ENCODE measurements at places on chromosomes 7 and 10.

- no peak for DNase-seq
These were observed 230.7 kb downstream of the KCNMA1 start for GRCh38 chr10:77406764-77407430.

- DNase-seq: no peak
These were observed 96.4 kb downstream of the CTNNA3 start for GRCh38 chr10:67599597-67599996.

DNA sequence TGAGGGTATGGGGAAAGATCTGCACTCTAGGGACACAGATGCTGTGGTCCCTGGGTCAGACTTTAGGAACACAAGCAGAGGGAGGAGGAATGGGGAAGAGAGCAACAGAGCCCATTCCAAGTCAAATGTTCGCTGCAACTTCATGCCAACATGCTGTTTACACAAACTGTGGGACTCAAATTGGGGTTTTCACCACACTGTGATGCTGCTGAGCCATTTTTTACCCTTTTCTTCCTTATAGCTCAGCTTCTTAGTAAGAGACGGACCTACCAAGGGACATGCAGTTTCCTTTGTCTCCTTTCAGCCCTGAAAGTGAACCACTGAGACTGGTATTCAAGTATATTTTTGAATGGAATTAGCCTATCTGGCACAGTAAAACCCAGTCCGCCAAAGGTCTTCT is 64.3 kb upstream of the AGK start:
- DNase-seq: no peak

DNA sequence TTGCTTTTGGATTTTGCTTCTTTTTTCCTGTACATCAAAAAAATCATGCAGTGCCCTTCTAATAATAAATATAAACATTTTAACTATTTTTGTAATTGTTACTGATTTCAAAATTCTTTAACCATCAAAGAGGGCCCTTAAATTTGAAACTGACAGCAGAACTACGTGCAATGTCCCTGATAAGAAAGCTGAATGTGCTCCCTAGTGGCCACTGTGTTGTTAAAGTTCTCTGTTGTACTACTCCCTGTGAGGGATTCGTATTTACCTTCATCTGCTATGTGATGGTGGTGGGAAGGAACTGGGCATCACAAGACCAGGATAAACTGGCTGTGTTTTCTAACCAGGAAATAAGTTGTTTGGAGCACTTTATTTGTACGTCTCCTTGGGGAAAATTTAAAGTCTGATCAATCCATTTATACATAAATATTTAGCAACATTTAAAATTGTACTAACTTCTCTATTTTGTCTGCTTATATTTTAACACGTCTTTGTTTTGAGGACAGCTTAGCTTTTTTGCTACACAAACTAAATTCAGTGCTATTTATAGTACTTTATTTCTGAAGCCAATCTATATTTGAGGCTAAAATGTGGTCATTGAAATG is 322.4 kb downstream of the HGF start:
- no peak for DNase-seq

DNA sequence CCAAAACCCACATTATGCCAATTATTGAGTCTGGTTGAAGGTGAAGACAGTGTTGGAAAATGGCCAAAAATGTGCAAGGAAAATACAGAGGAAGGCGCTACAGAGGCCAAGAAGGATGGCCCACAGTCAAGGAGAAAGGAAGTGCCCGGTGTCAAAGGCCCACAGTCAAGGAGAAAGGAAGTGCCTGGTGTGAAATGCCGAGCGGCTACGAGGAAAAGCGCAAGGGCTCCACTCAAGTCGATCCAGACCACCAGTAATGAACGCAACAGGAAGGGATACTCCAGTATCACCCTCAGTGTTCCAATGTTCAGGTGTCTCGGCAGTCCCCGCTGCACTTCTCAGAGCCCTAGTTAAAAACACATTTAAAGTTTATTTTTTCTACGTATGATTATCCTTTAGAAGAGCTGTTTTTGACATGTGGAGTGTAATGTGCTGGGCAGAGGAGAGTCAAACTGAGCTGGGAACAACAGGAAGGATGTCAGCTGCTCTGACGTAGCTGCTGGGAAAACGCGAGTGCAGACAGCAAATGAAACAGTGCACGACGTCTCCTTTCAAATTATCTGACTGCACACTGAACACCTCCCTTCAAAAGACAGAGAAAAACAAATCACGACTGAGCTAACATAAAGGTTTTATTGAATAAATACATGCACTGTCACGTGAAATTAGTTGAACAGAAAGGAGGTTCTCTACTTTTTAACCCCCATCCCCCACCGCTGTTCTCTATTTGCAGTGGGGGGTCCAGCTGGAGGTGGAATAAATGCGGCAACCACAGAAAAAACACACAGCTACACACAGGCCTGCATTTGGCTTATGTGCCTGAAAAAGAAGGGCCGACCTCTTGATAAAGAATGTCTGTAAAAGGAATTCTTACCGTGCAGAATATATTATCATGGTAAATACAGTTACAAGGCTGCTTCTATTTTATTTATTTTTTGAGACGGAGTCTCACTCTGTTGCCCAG is 26.1 kb upstream of the NCAPG2 start:
- DNase-seq: no peak

DNA sequence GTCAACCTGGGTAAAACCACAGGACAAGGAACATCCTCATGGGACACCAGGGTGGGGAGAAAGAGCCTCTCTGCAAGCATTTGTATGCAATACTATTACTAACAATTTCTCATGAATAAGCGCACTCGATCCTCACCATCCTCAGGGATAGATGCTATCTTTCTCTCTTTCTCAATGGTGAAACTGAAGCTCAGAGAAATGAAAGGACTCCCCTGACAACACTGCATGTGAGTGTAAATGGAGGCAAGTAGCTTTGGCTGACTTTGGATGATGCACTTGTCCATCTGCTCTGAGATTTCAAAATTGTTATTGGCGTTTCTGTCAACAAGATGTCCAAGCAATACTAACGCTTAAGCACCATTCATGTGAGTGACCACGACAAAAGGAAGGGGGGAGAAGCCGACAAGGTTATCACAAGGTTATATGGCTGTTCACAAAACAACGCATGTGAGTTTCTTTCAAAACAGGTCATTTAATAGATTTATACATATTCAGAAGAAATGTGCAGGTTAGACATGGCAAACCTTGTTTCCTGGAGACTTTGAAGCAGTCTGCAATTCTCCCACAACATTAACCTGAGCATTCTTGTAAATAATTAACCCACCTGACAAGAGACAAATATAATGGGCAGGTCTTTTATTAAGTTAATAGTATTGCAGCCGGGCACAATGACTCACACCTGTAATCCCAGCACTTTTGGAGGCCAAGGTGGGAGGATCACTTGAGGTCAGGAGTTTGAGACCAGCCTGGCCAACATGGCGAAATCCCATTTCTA is 54.0 kb downstream of the IFIT5 start:
- no peak for DNase-seq

DNA sequence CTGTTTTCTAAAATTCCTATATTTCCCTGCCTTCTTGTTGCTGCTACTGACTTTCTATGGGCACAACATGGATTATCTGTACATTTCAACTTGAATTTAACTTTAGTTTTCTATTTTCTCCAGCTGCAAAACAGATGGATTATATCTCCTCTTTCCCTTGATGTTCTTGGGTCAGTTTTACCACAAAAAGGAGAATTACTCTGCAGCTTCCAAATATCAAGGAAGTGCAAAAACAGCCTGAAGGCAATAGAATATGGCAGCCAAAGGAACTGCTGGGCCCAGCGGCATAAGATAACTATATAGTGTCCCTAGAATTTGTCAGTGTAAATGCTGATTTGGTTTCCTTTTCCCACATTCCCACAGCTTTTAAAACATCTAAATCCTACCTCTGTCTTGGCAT is 29.1 kb downstream of the CPED1 start:
- no peak for DNase-seq

GRCh38 chr7:41925946-41926345 is 223.1 kb upstream of the INHBA start:
- DNase-seq: no peak

- DNase-seq: no peak
These were observed 15.1 kb downstream of the FAM53B start for GRCh38 chr10:124728830-124729661.

DNA sequence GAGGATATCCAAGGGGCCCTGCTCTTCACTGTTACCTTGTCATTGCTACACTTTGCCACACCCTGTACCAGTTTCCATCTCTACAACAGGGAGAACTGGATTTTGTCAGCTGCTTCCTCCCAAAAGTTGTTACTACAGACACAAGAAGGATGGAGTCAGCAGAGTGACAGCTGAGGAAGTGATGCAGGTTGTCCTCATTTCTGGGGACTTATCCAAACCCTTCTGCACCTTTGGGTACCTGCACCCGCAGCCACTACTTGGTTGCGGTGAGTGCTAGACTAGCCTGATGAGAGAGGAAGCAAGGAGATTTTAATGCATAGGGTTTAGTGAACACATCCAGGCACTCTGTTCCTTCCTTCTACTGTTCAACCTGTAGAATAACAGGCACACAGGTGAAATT is 281.0 kb downstream of the RPS24 start:
- no peak for DNase-seq

DNA sequence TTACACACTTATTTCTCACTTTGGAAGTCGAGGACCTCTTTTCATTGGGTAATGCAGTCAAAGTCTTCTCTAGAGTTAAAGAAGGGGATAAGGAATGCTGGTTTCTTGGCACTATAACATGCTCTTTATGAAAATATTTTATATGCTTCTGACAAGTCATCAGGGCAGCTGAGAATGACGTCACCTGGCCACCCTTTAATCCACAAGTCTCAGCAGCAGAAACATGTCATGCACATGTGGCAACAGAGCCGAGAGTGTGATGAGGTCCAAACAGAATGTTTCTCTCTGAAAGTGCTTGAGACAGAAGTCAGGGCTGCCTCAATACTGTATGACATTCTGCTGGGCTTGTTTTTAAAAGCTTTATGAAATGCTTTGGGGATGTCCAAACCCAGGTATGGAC is 63.5 kb upstream of the C10orf90 start:
- DNase-seq: no peak

GRCh38 chr7:104264285-104264684 is 56.5 kb upstream of the ORC5 start:
- no peak for DNase-seq

DNA sequence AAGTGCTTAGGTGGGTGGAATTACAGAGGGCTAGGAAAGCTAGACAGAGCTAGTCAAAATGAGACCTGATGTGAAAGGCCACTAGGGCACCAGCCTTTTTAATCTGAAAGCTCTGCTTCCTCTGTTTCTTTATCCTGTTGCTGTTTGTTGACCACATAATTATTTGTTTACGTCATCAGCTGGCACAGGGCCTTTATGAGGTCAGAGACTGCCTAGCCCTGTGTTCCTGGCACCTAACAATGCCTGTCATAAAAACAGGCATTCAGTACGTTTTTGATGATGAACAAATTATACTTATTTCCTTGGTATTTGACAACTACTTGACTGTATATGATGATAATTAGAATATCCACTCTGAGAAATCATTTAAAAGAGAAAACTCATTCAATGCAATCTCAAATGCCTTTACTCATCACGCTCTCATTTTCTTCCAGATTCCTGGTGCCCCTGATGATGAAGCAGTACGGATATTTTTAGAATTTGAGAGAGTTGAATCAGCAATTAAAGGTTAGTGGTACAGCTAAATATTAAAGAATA is 26.0 kb downstream of the RBM17 start:
- no peak for DNase-seq

- DNase-seq: no peak
These were observed 66.5 kb downstream of the ANLN start for GRCh38 chr7:36456138-36456537.

GRCh38 chr10:48287417-48288391 is 13.2 kb upstream of the FRMPD2 start:
- no peak for DNase-seq

DNA sequence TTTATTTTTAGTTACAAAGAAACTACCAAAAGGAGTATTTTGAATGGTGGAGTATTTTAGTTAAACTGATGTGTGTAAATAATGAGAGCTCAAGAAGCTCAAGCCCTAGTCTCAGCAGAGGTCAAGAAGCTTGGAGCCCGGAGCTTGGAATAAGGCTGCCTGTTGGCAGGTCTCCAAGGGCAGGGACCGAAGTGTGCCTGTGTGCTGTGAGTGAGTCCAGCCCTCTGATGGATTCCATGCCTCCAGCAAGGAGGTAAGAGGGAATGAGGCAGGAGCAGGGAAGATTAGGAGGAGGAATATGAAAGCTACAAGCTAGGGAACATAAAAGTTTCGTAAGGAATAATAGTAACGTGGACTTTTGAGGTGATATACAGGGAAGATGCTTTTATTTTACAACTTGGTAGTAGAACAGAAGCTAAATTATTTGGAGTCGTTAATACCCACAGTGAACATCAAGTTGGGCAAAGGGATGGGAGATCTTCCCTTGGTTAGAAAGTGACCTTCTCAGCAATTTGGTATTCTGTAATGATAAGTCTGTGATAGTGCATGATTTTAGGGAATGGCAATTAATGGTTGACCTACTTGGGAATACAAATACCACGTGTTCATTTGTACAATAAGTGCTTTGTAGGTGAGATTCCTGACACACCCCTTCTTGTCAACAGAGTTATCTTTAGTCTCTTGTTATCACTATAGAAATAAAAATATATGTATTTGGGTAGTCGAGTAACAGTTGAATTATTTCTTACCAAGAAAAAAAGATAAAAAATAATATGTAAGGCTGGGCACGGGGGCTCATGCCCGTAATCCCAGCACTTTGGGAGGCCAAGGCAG is 4.6 kb downstream of the SEC23IP start:
- DNase-seq: no peak

DNA sequence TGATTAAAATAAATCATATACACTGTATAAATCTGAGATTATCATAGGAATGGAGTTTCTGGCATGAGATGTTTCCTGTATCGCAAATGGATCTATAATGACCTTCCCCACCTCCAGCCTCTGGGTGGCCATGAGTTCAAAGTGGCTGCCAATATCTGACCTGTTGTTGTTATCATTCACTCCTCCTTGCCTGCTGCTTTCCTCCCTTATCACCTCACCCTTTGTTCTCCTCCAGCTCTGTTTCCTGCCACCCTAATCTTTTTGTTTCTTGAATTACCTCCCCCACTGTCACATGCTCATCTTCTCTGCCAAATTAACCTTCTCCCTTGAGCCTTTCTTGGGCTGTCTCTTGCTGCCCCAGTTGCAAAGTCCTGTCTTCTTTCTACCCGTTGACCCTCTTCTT is 12.0 kb downstream of the SCD start:
- DNase-seq: no peak

DNA sequence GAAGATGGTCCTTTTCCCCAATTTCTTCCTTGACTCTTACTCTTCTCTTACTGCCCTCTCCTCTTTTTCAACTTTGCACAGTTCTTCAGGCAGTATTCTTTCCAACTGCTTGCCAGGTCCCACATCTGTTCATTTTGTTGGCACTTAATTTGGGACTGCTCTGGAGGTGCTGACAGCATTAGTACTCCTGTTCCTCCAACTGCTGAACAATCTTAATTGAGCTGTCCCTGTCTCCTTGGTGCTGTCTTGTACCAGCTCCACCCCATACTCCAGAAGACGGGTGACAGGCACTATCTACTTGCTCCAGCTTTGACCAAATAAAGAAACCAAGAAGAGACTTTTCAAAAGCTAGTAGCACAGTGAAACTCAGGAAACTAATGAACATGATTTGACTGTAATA is 160.0 kb downstream of the PDE1C start:
- DNase-seq: no peak
